ENCODE measurements at places on chromosomes 7 and 10. TPM values are rescaled to one million over a fixed set of nuclear protein-coding genes. Genes with fewer than 3 reads are reported as not detected.
A peak's percentile ranks its signal among the peaks of the same experiment; 100 is the strongest.

IQUB gene
- 17.4 TPM for total RNA-seq

TAS2R3 gene
- 13.0 TPM for total RNA-seq

KCND2 gene
- 0.15 TPM for total RNA-seq

MYL10 gene
- total RNA-seq: not detected

- DNase-seq: no peak
These were observed 70.7 kb downstream of the MACC1 start for GRCh38 chr7:20146451-20146850.

DNA sequence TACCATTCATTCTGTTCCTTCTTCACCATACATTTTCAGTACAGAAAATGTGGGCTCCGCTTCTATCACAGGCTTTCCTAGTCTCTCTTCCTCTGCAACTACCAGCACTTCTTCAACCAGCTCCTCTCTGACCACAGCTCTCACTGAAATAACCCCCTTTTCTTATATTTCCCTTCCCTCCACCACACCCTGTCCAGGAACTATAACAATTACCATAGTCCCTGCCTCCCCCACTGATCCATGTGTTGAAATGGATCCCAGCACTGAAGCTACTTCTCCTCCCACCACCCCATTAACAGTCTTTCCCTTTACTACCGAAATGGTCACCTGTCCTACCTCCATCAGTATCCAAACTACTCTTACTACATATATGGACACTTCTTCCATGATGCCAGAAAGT is 9.5 kb upstream of the MUC12 start:
- no peak for DNase-seq

DNA sequence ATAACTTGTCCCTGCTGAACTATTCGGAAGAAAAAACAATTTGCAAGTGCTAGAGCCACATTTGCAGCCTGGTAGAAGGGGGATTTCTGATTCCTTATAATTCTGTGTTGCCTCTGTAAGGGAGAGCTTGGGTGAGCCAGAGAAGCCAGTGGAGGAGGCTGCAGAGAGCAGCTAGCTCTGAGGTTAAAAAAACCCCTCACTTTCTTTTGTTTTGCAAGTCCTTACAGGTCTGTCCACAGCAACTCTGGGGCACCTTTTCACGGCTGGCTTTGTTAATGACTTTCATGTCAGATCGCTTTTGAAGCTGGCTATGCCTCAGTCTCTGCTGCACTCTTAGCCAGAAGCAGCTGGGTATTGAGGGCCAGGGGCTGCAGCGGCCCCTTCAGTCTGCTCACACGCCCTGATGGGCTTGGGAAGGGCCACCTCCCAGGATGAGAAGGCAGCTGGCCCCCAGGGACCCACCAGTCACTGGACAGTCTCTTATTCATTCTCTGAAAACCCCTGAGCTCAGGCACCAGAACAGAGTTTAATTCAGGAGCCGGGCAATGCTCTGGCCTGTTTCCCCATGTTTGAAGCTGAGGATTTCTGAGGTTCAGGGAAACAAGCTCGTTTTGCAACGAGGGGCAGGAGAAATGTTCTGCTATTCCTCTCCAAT is 30.9 kb downstream of the TRIM8 start:
- peak; percentile 46 for DNase-seq

GRCh38 chr7:80098795-80099194 is 35.8 kb upstream of the GNAI1 start:
- DNase-seq: no peak

GRCh38 chr7:27933671-27934565 is 194.0 kb downstream of the TAX1BP1 start:
- no peak for DNase-seq

DNA sequence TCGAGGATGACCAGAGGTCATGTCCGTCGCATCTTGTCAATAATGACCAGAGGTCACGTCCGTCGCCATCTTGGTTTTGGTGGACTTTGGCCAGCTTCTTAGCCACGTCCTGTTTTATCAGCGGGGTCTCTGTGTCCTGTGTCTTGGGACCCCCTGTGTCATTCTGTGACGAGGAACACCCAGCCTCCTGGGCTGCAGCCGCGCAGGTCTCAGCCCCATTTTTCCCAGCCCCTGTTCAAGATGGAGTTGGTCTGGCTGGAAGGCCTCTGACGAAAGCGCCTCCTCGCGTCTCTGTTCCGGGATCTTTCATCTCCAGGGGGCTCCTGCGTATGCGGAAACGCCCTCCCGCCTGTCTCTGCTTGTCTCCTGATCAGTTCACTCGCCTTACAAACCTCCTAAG is 134.2 kb downstream of the ELFN1 start:
- no peak for DNase-seq
